ENCODE measurements at places on chromosomes 6 and 20. TPM values are rescaled to one million over a fixed set of nuclear protein-coding genes. Genes with fewer than 3 reads are reported as not detected.

GATA5 gene
- total RNA-seq, result not detected

GCNT2 gene
- 7.3 TPM for total RNA-seq

PRR18 gene
- total RNA-seq, result 0.55 TPM

CLVS2 gene
- 0.04 TPM for total RNA-seq

TXLNB gene
- total RNA-seq, result not detected

FOXQ1 gene
- total RNA-seq, result 6.9 TPM

ZNF341 gene
- 2.3 TPM for total RNA-seq

BICRAL gene
- 7.1 TPM for total RNA-seq

DNA sequence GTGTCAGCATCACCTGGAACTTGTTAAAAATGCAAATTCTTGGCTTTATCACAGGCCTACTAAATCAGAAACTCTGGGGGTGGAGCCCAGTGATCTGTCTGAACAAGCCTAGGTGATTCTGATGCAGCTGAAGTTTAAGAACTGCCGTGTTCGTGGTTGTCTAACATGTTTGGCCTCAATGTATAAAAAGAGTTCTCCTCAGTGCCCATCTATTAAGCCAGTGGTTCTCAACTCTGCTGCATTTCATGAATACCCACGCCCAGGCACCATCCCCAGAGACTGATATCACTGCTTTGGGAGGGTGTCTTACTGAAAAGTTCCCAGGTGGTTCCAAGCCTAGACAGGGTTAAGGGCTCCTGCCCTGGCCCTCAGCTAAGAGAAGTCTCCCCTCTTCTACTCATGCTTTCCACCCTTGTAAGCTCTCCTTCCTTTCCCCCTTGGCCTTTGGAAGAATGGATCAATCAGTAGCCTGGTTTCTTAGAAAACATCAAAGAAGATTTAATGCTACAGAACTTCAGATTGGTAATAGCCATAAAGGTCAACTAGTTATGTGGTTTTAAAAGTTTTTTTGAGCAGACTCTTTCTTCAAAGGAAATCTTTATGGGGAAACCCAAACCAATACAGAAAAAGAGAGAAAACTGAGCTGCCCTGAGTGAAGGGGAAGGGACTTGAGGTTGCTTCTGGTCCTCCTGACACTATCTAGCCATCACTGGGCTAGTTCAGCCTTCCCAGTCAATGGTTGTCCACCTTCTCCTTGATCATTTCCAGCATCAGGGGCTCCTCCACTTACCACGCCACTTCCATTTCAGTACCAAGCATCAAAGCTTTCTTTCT is 38.9 kb upstream of the TNFAIP3 start:
- DNase-seq, result no peak

DNA sequence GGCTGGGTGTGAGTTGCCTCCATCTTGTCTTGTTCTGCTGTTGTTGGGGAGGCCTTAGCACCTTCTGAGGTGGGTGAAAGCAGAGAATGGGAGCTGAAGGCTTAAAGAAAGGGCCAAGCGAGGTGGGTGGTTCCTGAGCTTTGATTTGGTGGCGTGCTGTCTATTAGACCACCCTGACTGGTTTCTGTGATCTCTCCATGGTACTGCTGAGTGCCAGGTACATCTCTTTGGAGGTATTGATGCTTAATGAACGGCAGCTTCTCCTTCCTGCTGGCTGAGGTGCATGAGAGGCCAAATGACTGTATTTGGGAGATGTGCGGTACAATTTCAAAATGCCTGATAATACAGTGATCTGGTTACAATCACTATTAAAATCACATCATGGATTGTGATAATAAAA is 15.4 kb downstream of the RIN2 start:
- DNase-seq, result no peak

DNA sequence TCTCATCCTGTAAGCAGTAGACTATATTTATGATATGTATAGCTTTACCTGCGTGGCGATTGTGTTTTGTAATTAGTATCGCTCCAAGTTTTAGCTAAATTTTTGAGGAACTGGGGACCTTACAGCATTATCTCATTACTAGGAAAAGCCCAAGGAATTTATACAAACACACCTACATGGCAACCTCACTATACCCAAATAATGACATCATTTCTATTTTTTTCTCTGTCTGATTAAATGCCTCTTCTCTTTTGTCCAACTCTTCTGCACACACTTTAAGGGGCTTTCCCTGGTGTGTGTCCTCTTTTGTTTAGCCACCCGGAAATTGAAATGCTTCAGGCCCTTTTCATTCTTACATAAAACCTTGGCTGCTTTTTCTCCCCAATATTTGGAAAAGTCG is 82.9 kb upstream of the EXOC2 start:
- no peak for DNase-seq

- DNase-seq, result no peak
These were observed 25.6 kb upstream of the CHMP4B start for GRCh38 chr20:33785503-33785902.

GRCh38 chr6:134517145-134517658 is 199.3 kb upstream of the SGK1 start:
- no peak for DNase-seq

GRCh38 chr20:62728781-62729300 is 20.2 kb downstream of the NTSR1 start:
- DNase-seq, result no peak

GRCh38 chr6:125188037-125188436 is 34.5 kb downstream of the TPD52L1 start:
- DNase-seq, result peak; percentile 89

- DNase-seq, result no peak
These were observed 172.4 kb downstream of the TBC1D32 start for GRCh38 chr6:121161886-121162285.

GRCh38 chr6:17389274-17389847 is 4.0 kb upstream of the CAP2 start:
- no peak for DNase-seq

DNA sequence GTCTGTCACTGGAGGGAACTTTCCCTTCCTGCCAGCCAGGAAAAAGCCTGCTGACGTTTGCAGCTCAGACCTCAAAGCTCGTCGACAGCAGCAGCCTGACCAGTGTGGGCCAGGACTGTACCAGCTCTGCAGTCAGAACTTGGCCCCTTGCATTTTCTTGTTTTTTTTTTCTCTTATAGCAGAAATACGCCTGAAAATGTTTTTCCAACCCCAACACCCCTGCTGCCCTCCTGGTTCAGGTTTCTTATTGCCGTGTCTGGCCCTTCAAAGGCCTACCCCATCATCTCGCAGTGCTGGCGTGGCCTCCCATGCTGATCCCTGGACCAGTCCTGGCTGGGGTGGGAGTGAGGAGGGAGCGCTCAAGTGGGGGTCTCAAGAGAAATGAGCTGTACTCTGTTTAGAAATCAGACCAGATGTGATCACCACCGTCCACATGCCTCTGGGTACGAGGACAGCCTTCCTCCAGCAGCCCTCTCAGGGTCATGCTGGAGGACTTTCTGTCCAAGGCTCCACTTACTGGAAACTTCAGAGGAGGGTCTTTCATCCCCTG is 169.0 kb downstream of the FOXC1 start:
- no peak for DNase-seq

DNA sequence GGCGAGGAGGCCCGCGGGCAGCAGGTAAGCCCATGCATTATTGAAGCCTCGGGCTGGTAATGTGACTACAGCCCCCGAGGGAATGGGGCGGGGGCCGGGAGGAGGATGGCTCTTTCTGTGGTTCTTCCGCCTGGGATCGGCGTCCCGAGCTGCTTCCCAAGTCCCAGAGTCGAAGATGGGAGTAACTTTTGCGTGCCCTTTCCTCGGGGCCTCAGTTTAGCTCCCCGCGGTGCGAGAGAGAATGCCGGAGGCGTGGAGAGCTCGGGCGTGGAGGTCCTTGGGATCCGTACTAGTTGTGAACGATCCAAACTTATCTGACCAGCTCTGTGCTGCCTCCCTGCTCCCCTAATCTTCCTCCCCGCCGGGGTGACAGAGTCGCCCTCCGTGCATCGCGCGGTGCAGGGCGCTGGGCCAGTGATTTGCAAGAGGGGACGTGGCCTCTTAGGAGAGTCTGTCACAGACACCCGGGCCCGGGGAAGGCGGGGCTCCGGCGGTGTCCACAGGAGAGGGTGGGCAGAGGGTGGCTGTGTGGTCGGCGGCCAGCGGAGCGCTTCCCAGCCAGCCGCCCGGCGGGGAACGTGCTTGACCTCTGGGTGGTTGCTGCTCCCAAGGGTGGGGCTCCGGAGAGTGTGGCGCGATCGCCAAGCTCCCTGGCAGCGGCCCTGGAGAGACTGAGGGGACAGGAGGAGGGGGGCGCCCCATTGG is 815 bp downstream of the UTRN start:
- DNase-seq, result no peak

- DNase-seq, result no peak
These were observed 32.0 kb downstream of the ZC2HC1B start for GRCh38 chr6:143896126-143896860.

DNA sequence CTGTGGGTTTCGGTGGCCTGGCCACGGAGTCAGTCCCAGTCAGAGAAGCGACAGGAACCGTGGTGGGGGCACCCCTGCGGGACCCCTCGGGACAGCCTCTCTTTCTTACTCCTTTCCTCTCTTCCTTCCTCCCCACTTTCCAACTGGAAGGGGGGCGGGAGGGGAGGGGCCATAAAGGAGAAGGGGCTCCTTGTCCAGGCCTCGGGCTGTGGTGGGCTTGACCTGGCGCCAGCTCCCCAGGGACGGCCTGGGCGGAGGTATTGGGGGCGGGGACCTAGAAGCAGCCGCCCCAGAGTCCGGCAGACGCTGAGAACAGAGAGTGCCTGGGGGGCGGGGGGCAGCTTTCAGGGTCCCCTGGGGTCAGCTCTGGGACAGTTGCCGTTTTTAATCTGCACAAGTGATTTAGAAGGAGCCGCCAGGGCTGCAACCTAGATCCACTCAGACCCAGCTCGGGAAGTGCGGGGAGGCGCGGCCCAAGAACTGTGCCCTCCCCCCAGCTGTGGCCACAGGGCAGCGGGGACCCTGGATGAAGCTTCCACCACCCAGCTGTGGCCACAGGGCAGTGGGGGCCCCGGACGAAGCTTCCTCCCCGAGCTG is 6.4 kb upstream of the ABHD16B start:
- DNase-seq, result no peak

GRCh38 chr20:63808145-63808724 is 22.8 kb downstream of the ZBTB46 start:
- DNase-seq, result no peak

DNA sequence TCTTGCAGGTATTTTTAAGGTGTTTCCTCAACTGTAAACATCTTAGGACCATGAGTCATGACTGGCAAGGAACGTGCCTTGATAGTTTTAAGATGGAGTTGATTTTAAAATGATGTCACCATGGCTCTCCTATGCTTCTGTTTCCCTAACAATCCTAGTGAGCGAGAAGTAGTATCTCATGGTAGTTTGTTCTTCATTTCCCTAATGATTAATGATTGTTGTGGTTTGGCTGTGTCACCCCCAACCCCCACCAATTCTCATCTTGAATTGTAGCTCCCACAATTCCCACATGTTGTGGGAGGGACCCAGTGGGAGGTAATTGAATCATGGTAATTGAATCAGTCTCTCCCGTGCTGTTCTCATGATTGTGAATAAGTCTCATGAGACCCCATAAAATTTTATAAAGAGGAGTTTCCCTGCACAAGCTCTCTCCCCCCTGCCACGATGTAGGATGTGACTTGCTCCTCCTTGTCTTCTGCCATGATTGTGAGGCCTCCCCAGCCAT is 16.8 kb upstream of the BNIP5 start:
- peak; percentile 52 for DNase-seq

DNA sequence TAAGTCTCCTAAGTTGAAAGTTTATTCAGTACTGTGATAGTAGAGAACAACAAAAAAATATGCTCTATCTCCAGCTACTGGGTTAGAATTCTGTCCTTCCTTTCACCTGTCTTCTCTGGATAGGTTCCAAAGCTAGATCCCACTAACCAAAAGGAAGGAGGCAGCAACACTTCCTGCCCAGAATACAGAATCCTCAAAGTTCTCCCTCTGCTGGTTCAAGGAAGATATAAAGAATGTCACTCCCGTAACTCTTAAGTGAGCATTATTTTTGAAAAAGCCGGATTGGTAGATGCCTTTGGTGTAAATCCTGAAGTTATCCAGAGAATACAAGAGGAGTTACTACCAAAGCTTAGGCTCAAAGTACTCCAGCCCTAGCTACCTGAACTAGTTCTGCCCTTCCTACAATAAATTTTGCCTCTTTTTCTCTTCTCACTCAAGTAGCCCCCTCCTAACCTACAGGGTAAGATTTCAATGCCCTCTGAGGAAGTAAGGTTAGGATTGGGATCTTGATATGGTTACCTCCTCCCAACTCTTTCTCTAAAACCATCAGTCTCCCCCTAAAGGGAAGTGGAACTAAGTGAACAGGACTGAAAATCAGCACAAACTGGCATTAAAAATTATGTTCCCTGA is 26.0 kb upstream of the CRIP3 start:
- peak; percentile 29 for DNase-seq

Measured in kidney epithelial cell (primary cell).